ENCODE measurements at places on chromosomes 13 and 19.

GRCh38 chr13:67369895-67370660 is 139.9 kb upstream of the PCDH9 start:
- DNase-seq, result no peak

DNA sequence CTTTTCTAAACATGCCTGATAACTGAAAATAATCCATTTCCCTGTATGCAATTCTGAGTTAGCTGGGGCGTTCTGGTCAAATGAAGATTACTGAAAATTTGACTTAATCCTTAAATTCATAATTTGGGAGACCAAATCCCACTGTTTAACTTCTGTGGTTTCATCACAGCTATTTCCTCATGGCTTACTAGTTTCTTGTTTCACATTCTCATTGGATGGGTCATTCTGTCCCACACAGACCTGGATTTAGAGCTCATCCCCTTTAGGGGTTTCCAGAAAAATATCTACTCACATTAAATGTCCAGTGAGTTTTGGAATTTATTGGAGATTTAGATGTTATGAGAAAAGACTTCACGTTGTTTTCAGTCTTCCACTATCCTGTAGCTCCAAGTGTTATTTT is 709.3 kb upstream of the KLHL1 start:
- no peak for DNase-seq

DNA sequence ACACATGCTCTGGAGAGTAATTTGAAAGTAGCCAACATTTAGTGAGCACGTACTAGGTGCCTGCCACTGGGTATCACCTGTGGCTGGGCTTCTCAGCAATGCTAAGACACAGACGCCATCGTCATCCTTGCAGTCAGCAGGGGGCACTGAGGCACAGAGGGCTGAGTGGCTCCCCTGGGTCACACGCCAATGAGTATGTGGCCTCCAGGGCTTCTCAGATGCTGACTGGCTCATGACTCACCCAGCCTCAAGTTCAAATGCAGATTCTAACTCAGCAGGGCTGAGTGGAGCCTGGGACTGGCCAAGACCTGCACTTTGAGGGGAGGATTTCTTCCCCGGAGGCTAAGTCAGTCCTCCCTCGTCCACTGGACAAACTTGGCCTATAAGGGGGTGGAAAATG is 115.1 kb upstream of the CACNA1A start:
- DNase-seq, result no peak

DNA sequence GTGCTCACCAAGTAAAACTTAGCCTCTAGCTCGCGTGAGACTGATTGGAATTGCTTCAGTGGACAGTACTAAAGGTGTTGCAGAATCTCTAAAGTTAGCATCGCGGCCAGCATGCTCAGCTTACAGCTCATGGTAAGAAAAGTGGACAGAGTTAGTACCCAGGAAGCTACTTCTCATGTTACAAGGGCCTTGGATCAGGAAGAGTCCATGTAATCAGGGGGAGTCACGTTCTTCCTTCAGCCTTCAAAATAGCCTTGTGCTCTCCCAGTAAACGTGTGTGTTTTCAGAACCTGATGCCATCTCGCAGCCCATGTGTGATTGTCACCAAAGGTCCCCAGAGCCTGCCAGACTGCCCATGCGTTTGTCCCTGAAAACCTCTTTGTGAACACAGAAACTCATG is 195.8 kb upstream of the RNF113B start:
- DNase-seq, result no peak

DNA sequence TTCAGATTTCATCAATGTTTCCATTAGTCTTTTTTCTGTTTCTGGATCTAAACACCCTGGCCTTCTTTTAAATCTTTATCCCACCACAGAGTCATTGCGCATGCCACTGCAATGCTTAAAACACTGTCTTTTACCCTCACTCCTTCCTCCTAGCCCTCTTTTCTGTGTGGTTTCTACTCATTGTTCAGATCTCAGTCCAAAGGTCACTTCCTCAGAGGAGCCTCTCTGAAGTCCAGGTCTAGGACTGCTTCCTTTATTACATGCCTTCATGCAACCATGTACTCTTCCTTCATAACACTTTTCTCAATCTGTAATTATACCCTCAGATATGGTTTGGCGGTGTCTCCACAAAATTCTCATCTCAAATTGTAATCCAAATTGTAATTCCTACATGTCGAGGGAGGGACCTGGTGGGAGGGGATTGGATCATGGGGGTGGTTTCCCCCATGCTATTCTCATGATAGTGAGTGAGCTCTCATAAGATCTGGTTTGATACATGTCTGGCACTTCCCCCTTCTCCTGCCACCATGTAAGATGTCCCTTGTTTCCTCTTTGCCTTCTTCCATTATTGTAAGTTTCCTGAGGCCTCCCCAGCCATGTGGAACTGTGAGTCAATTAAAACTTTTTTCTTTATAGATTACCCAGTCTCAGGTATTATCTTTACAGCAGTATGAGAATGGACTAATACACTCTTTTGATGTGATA is 808.9 kb downstream of the DIAPH3 start:
- DNase-seq, result no peak

Data from CD4-positive, alpha-beta T cell treated with Interferon gamma for 1 hour (primary cell).